ENCODE measurements at places on chromosomes 2 and 18.
A peak's percentile ranks its signal among the peaks of the same experiment; 100 is the strongest.

DNA sequence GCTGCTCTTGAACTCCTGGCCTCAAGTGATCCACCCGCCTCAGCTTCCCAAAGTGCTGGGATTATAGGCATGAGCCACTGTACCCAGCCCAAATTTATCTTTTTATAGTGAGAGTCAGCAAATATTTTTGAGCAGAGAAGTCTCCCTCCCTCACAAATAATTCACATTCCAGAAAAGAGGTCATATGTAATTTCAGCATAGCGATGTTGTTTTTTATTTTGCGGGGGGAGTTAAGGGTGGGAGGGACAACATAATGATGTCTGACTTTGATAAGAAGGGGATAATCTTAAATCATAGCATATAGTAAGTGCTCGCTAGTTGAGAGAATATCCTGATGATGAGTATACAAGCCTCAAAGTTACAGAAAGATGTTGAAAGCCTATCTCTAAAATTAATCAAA is 1090.2 kb upstream of the ACVR2A start:
- no peak for DNase-seq

DNA sequence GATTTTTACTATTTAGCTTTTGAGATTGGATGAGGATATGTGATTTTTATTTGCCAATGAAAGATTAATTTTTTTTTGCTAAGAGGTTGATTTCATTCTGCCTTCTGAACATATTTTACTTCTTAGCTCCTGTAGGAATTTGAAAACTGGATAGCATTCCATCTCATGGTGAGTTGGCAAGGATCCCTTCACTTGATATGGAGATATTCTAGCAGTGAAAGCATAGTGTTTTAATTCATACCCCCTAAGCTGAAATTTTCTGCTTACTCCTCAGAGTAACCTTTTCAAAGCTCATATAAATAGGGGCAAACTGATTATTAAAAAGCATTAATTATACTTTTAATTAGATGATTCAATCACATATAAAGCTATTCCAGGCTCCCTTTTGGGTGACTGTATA is 61.0 kb upstream of the KCNJ3 start:
- no peak for DNase-seq

GRCh38 chr2:234377761-234378391 is 119.0 kb downstream of the ARL4C start:
- DNase-seq: peak; percentile 67

DNA sequence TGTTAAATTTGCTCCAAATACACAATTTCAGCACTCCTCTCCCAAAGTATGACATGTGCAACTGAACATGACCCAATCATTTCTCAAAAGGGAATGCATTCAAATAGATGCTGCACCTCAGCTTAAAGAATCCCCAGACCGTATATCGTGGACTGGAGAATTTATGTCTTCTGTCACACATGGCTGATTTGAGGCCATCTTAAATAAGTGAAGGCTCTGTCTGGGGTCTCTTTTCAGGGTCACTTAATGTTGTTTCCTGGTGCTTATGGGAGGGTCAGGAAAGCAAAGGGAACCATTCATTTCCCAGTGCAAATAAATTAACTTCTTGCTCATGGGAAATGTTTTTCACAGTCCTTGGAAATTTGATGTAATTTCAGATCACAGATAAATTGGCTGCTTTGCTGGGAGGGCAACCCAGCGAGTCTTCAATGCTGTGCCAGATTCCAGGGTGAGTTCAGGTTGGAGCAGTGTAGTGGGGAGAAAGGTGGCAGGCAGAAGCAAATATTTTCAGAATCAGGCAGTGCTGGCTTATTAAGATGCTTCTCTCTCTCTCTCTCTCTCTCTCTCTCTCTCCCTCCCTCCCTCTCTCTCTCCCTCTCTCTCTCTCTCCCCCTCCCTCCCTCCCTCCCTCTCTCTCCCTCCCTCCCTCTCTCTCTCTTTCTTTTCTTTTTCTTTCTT is 34.3 kb downstream of the GATA6 start:
- no peak for DNase-seq

Measured in NCI-H446 treated with DMSO at 0.1 percent for 48 hours (cell line).